ENCODE measurements at places on chromosomes 1 and 21.

GRCh38 chr1:205192287-205192686 is 19.2 kb downstream of the DSTYK start:
- DNase-seq: no peak

GRCh38 chr1:152907686-152908601 is at the start of gene IVL:
Gene IVL (plus strand): TSS chr1:152908546. CDS start chr1:152909798, 1,252 bp downstream.
- DNase-seq: no peak

DNA sequence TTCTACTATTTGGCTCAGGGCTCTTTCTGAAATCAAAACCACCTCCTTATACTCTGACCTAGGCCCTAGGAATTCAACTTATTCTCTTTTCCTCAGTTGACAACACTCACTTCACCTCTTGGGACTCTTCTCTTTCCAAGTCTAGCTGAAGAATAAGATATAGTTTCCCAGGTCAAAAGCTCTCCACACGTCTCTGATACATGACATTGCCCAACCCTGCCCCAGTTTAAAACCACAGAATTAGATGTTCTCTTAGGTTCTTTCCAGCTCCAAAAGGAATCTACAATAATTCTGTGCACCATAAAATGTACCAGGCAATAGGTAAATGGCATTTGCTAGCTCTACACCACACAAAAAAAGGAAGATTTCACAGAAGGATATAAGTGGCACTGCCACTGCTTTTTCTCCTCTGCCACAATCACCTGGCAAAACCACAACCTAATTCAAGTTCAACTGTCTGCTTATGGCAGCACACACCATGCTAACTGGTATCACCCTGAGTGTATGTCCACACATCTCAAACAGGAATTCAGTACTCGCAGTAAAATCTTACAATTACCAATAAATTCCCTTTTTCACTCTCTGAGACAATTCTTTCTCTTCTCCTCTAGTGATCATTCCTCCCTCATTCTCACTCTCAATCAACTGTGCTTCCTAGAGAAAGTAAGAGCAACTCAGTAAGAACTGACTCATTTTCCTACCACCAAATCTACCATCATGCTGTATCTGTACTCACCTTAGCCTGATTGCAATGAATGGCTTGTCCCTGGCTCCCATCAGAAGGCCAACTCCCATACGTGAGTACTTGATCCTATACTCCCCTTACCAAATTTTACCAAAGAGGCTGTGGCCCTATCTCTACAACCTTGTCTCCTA is 27.3 kb downstream of the ZBTB8OS start:
- DNase-seq: no peak

DNA sequence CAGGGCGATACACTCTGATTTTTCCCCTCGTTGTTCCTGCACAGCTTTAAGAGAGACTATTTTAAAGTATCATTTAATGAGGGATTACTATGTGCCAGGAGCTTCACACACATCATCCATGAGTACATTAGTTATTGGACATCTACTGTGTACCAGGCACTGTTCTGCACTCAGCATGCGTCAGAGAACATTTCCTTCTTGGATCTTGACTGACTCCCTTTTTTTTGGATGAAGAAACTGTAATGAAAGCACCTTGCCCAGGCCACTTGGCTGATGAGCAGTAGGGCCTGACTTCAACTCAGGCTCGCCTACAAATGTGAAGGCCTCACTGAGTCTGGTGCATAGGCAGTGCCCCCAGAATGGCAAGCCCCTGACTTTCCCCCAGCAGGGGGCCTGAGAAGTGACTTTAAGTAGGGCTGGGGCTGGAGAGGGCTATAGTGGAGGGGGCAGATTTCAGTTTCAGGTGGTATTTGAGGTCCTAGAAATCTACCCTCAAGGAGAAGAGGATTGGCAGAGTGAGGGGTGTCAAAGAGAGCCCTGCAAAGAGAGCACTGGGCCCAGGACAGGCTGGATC is 50.0 kb downstream of the PTPRU start:
- no peak for DNase-seq

DNA sequence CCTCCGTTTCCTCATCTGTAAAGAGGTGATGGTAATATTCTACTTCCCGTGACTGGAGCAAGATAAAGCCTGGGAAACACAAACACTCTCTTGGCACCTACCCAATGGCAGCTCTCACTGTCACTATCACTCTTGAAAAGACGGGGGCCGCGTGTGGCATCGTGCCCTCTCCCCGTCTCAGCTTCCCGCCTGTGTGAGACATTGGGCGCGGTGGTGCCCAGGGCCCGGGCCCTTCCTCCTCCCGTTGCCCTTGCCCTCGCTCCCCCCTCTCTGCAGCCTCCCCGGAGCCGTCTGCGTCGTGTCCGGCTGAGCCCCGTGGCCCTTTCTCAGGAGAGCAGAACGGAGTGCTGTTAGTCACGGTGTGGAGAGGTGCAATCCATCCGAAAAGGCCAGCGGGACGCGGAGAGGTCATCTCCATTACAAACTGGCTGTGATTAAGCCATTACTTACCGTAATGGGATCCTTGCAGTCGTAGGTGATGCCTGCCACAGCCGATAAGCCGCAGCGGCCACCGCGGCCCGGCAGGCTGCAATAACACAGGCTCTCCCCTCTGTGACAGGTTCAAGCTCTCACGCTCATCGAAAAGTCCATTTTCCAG is 156.4 kb upstream of the ZC3H12A start:
- DNase-seq: no peak

DNA sequence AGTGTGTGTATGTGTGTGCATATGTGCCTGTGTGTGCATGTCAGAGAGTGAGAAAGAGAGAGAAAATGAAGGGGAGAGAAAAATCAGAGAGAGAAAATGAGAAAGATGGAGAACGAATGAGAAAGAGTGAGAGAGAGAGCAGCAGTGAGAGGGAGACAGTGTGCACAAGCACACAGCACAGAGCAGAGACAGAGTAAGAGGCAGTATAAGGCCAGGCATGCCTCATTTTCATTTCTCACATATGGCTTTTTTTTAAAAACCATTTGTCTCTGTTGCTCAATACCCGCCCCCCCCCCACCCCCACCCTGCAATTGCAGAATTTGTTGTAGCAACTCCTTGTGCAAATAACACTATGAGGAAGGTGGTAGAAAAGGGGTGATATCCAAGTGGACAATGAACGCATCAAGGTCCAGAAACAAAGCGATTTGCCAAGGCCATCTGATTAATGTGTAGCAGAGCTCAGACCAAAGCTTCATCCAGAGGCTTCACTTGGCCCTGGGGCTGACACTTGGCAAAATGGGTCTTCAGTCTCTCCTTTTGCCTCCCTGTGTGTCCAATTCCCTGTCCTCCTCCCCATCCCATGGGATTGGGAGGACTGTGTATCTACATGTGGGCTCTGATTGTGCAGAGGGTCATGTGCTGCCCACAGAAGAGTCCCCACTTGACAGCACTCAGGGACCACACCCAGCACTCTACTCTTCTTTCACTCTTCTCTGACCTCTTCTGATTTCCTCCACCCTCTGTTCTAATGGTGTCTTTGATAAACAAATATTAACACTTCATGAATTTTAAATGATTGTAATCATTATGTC is 38.9 kb upstream of the HSD3B1 start:
- no peak for DNase-seq

DNA sequence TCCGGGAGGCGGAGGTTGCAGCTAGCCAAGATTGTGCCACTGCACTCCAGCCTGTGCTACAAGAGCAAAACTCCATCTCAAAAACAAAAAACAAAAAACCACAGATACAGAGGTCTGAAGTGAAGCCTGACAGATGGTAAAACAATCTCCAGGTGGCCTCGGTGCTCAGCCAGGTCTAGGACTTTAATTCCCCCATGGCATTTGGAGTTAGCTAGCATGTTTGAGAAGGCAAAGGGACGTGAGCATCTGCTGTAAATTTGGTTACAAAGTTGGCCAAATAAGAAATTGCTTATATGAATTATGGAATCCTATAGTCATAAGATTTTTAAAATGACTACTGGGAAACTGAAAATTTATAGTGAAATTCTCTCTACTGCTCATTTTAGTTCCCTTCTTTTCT is 98.3 kb upstream of the FMN2 start:
- DNase-seq: no peak

GRCh38 chr1:77741316-77741715 is 18.3 kb downstream of the USP33 start:
- no peak for DNase-seq

All from stimulated activated CD8-positive, alpha-beta memory T cell treated with anti-CD3 and anti-CD28 coated beads, Interleukin-15, amount 100 ng/mL, for 4 hours (primary cell).